Foreskin keratinocyte (primary cell): ENCODE measurements at places on chromosomes 2 and 18. TPM values are rescaled to one million over a fixed set of nuclear protein-coding genes. Genes with fewer than 3 reads are reported as not detected.
A peak's percentile ranks its signal among the peaks of the same experiment; 100 is the strongest.

DNA sequence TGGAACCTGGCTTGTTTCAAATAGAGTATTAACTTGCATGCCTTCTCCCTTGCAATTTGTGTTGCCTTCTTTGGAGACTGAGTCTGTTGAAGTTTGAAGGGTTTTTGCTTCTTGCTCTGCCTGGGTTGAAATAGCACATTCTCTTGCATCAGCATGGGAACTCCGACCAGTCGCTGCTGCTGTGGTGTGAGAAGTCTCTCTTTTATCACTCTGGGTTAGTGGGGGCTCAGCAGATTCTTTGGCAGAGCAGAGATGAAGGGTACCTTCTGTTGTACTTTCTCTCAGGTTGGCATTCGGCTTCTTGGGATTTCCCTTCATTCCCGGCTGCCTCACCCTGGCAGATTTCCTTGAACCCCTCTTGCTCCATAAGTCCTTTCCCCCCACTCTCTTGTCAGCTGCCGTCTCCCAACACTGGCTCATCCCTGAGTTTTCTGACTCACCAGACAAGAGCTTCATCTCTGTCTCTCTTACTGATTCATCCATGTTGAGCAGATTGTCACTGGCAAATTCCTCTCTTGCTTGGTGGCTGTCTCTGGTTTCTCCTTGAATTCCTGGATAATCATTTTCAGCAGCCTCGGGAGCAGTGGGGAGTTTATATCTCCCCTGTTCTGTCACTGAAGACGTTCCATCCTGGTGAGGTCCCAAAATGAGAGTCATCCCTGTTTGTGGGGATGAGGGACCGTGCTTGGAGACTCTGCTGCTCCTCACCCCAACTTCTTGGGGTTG, 49.9 kb downstream of the ALPK2 start:
- DNase-seq = peak; percentile 64

DNA sequence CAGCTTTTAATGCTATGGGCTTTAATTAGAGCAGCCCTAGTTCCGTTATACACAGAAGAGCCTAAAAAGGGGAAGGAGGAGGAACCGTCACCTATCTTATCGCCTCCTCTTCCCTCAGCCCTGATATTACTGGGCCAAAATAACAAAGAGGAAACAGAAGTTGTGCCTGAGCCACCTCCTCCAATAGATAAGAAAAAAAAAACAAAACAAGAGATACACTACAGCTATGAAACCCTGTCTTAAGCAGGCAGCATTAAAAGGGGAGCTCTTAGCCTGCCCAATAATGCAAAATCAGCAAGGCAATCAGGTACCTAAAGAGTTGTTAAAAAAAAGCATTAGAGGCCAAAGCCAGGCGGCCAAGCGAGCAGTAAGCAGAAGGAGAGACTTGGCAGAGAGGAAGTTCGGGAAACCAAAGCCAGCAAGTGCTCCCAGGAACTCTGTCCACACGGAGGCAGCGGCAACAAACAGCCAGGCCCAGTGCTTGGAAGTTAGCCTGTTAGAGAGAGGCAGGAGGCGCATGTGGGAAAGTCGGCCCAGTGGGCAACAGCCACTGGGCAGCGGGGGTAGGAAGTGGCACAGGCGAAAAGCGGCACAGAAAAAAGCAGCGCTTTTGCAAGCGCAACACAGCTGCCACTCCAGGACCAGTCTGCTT, 41.8 kb upstream of the PDK1 start:
- no peak for DNase-seq

DNA sequence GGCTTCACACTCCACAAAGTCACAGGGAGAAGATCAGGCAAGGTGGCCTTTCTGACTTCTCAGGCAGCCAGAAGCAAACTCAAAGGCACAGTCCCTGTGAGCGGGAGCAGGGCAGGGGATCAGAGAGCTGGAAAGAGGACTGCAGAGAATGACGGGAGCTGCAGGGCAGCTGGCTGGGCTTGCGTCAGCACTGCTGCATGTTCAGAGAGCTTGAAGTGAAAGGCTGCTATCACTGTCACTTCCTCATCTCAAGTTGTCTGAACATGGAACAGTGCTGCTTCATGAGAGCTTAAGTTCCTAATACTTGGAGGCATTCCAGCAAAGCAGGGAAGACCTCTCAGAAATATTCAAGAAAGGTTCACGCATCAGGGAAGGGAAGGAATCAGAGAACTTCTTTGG, 20.4 kb downstream of the TGFBRAP1 start:
- DNase-seq = no peak

DNA sequence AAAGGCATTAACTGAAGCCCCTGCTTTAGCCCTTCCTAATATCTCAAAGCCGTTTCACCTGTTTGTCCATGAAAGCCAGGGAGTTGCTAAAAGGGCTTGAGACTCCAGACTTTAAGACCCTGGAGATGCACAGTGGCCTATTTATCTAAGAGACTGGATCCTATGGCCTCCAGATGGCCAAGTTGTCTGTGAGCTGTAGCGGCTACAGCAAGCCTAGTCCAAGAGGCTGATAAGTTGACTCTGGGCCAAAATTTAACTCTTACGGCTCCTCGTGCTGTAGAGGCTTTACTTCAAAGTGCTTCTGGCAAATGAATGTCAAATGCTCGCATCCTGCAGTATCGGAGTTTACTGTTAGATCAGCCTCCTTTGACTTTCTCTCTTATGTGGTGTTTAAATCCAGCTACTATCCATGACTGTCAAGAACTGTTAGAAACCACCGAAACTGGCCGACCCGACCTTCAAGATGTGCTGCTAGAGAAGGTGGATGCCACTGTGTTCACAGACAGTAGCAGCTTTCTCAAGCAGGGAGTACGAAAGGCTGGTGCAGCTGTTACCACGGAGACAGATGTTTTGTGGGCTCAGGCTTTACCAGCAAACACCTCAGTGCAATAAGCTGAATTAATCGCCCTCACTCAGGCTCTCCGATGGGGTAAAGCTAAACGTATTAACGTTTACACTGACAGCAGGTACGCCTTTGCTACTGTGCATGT, 336.7 kb upstream of the CNTNAP5 start:
- DNase-seq = no peak

DNA sequence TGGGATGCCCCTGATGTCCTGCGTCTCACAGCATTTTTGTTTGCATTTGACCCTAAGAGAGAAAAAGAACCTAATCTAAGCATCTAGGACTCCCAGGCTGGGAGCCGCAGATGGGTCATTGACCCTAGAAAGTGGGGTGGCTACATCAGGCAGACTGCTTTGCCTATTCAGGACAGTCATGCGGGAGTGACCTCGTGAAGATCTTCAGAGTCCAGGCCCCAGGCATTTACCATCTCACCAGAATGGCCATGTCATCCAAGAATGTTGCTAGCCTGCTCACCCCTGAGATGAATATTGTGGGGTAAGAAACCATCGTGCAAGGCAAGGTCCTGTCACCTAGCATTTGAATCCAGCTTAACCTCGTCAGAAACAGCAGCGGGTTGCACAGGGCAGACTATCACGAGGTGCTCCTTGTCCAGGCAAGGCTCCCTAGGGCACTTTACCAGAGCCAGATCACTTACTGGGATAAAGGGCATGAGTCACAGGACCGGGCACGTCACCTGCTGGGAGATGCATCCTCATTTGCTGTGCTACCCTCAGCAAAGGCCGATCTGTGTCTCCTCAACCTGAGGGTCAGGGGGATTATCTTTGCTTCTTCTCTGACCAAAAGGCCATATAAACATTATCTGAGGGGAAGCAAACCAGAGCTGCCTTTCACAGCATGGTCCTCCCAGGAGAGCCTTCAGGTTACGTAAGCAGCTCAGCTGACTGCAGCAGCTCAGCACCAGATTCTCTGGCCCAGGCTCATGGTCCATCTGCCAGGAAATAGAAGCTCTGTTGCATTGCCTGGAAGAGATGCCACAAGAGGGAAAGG, 162.3 kb downstream of the ACKR3 start:
- DNase-seq = no peak

- no peak for DNase-seq
Measured at GRCh38 chr2:3634596-3635121, 23.3 kb upstream of the ALLC start.

DNA sequence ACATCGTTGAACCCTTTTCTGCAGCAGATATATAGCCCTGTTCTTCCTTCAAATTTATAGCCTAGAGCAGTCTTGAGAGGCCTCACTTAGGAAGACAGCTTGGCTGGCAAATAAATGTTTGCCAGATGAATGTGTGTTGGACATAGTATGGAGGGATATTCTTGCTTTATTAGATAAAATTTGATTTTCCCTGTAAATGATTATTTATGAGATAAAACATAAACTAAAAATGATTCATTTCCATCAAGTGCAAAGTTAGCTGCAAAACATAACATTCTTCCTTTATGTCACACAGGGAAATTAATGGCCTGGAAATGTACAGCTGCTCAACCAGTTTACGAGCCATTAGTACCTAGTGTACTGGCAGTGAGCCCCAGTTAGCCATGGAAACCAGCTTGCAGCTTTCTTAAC, 82.5 kb downstream of the LIMS1 start:
- no peak for DNase-seq

DNA sequence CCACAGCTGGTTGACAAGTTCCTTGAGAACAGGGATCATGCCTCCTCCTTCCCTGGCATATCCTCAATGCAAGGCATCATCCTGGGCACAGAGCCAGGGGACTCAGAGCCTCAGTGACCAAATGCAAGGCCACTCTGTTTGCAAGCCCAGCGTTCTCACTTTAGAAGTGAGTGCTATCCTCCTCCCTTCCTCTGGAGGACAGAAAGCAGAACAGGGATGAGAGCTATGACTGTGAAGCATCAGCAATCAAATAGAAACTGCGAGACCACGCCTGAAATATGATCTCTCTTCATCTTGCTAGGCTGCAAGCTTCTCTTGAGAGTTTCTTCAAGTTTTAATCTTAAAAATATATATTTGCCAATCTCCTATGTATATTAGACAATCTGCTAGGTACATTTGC, 119.8 kb downstream of the LRATD1 start:
- no peak for DNase-seq

- DNase-seq = no peak
Measured at GRCh38 chr2:131413785-131414184, 49.8 kb upstream of the RAB6D start.

DNA sequence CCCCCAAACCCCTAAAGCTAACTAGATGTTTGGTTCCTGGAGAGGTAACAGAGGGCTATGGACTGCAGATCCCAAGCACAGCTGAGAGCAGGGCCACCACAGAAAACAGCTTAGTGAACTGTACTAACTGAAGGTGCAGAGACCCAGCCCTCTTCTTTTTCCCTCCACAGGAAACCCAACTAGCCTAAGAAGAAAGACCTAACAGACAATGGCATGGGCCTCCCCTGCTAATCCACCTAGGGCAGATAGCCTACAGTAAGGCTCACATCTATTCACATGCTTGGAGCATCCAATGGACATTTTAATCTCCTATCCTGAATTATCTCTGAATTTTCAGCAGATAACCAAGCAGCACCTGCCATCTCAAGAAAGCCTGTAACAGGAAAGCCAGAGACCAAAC, 8.8 kb upstream of the FECH start:
- DNase-seq = no peak

DNA sequence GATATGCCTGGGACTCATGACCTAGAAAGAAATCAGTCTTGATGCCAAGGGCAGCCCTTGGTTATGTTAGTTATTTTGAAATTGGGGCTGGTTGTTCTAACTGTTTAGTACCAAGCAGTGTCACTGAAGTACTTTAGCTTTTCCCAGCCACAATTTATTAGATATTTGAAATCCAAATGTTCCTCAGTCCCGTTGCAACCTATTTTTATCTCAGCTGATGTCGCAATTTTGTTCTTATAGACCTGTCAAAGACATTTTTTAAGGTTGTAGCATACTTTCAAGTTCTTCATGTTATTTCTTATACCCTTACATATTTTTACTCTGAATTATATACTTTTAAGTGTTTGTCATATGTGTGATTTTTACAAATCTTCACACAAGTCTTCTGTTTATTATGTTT, 100.1 kb downstream of the LRP1B start:
- no peak for DNase-seq

Gene UGT1A5
- 0.53 and 0.82 TPM in 2 replicates for total RNA-seq
